ENCODE measurements at places on chromosomes 2 and 18. TPM values are rescaled to one million over a fixed set of nuclear protein-coding genes. Genes with fewer than 3 reads are reported as not detected.

PFN4 gene
- total RNA-seq, result 0.28 TPM

MC2R gene
- not detected for total RNA-seq

DSG1 gene
- not detected for total RNA-seq

- no peak for DNase-seq
Measured at GRCh38 chr2:70796262-70796661, 5.8 kb upstream of the FIGLA start.

DNA sequence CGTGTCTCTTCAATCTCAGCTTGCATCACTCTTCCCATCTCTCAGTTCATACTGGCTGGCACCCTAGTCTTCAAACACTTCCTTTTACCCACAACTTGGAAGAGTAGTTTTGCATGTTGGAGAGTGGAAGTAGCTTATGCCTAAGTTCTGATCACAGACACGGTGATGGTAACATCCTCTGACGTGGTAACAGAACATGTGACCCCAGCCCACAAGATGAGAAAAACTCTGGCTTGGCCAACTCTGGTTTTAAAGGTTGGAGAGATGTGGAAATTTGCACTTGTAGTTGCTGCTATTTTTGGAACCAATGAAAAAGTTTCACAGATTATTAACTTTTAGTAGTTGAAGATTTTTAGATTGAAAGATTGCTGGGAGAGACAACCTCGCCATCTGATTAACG is 155.4 kb upstream of the SLC35G4 start:
- no peak for DNase-seq

GRCh38 chr2:37797081-37797480 is 125.6 kb upstream of the CDC42EP3 start:
- DNase-seq, result peak; percentile 51

DNA sequence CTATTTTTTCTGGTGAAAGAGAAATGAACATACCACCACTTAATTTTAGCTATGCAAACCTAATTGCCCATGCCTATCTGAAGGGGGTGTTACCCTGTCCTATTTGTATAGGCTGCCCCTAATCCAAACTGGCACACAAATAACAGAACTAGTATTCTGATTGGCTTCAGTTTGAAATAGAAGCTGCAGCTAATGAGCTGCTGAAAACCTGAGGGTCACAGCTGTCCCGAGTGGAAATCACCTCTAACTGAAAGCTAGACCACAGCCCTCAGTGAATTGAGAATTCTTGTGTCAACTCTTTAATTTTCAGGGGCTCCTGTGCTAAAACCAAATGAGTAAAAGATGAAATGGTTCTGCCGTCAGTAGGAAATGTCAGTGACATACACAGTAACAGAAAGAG is 28.7 kb downstream of the CCDC141 start:
- no peak for DNase-seq

Data from IMR-90 (cell line).